ENCODE measurements at places on chromosomes 7 and 10. TPM values are rescaled to one million over a fixed set of nuclear protein-coding genes. Genes with fewer than 3 reads are reported as not detected.
A peak's percentile ranks its signal among the peaks of the same experiment; 100 is the strongest.

GRCh38 chr10:125273023-125273422 lies 112.7 kb upstream of the CTBP2 start:
- DNase-seq: no peak

DNA sequence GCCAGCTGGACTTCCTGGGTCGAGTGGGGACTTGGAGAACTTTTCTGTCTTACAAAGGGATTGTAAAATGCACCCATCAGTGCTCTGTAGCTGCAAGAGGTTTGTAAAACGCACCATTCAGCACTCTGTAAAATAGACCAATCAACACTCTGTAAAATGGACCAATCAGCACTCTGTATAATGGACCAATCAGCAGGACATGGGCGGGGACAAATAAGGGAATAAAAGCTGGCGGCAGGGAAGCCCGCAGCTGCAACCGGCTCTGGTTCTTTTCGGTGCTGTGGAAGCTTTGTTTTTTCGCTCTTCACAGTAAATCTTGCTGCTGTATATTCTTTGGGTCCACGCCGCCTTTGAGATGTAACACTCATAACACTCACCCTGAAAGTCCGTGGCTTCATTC lies 151.9 kb downstream of the GALNT17 start:
- DNase-seq: no peak

DNA sequence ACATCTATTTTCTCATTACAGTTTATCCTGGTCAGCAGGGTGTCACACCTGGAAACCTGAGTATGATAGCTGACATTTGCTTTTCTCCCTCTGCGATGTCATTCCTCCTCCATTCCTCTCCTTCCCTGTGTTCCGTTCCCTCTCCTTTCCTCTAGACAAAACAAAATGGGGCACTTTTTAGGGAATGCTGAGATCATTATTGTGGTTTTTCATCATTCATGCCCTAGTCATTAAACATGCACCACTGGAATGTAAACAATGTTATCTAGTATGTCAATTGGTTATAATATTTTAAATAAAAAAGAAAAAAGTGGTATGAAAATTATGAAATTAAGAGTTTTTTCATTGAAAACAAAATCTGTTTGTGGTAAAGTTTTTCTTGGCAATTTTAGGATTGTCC lies 132.6 kb downstream of the MAPK8 start:
- DNase-seq: peak; percentile 79

- DNase-seq: no peak
Measured at GRCh38 chr10:16745061-16745460, 72.2 kb downstream of the RSU1 start.

- DNase-seq: no peak
Measured at GRCh38 chr7:108282427-108282996, 152.4 kb upstream of the LAMB4 start.

The CAMK1D gene
- 0.13 TPM for total RNA-seq

DNA sequence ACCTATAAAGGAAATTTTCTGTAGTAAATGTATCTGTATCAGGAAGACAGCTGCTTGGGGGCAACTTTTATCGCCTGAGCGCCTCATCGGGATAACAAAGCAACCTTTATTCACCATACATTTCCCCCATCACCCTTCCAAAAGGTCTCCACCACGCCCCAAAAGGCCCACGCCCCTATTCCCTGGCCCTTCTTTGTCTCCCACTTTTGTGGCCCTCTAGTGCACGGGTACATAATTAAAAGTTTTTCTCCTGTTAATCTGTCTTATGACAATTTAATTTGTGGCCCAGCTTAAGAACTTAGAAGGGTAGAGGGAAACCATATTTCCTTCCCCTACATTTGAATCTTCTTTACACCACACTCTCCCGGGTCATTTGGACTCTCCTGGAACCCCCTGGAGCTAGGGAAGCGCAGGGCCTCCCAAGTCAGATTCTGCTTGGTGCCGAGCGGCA lies 625 bp downstream of the RP9 start:
- DNase-seq: no peak

DNA sequence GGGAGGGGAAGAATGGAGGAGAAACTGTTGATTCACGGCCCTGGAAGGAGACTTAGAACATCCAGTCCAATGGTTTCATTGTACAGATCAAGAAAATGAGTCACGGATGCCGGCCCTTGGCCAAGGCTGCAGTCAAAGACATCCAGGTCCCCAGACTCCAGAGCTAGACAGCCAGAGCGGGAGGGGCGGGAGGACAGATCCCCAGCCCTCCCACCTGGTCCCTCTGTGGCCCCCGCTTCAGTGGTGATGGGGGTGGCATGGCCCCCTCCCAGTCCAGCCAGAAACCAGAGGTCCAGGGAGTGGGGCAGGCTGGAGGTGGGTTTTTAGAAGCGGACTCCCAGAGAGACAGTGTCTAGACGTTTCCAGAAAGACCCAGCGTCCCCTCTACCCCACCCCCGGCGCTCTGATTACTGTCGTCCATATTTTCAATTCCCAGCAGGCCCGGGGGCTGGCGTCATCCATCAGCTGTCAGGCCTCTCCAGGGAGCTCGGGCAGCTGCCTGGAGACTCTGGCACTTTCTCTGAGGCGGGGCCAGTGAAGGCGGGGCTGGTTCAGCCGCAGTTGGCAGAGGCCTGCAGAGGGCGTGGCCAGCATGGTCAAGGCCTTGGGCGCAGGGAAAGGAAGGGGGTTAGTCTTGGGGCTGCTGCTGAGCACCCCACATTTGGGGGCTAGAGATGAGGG lies 8.0 kb upstream of the HSPB1 start:
- peak; percentile 98 for DNase-seq

DNA sequence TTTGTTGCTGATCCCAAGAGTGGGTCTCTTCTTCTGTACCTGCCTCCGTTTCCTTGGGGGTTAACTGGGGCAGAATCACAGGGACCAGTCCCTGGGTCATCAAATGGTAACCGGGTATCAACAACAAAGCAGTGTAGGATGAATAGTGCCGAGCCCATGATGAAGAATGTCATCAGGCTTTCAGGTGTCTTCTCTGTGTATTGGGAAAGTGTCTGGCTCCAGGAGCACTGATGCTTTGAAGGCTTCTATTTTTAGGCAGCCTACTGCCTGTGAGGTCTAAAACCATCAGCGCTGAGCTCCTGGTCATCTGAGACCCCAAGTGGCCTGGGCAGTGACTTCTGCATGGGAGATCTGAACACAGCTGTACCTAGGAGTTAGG lies 48.2 kb upstream of the SHH start:
- no peak for DNase-seq

The PCDH15 gene
- total RNA-seq: not detected

The KLF14 gene
- not detected for total RNA-seq

The FFAR4 gene
- total RNA-seq: not detected

DNA sequence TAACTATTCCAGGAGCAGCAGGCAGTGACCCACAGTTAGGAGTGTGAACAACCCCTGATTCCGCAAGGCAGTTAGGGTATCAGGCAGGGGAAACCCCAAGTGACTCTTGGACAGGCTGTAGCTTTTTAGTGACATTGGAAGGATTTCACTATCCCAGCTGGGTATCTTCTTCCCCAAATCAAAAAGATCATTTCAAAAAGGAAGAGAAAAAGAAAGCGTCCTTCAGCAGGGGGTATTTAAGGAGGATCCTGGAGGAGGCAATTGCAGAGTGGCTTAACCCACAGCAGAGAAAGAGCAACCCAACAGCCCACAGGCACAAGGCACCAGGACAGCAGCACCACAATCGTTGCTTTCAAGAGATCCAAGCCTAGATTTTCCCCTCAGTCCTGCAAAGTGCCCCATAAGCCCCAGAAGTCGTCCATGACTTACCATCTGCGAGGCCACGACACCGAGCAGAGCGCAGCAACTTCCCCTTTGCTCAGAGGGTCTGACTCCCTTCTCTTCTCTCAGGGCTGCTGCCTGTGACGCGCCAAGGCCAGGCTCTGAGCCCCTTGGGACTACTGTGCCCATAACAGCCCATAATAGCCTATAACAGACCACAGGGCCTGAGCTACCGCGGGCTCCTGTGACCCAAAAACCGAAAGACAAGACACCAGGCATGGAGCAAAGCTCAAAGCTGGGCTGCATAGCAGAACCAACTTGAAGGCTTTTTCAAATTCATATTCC lies 19.8 kb downstream of the PIK3AP1 start:
- DNase-seq: no peak

The NUTM2A gene
- 1.0 TPM for total RNA-seq

- DNase-seq: peak; percentile 72
Measured at GRCh38 chr10:111209692-111210091, 132.9 kb downstream of the ADRA2A start.

The CUZD1 gene
- 0.11 TPM for total RNA-seq

- no peak for DNase-seq
Measured at GRCh38 chr7:47622586-47622945, 40.7 kb upstream of the TNS3 start.

- peak; percentile 80 for DNase-seq
Measured at GRCh38 chr10:93993782-93994437, at the start of gene PLCE1. TSS of gene PLCE1 (plus strand) at chr10:93993931. CDS start at chr10:94031047, 37,116 bp downstream.

GRCh38 chr10:31648966-31649365 lies 279.7 kb downstream of the ARHGAP12 start:
- no peak for DNase-seq

GRCh38 chr7:12692479-12693259 lies 5.2 kb downstream of the ARL4A start:
- no peak for DNase-seq

- DNase-seq: peak; percentile 45
Measured at GRCh38 chr7:23685731-23686130, 5.7 kb downstream of the FAM221A start.

The HABP2 gene
- total RNA-seq: not detected

- no peak for DNase-seq
Measured at GRCh38 chr10:116049158-116049973, 223.6 kb downstream of the GFRA1 start.

GRCh38 chr10:117543225-117544003 lies 868 bp downstream of the EMX2 start:
- DNase-seq: peak; percentile 82

The CALML5 gene
- total RNA-seq: not detected

GRCh38 chr10:95655571-95656290 lies 780 bp downstream of the ALDH18A1 start:
- DNase-seq: peak; percentile 50

The SH2B2 gene
- 7.1 TPM for total RNA-seq

- DNase-seq: no peak
Measured at GRCh38 chr10:132297526-132297925, 10.2 kb downstream of the STK32C start.

The PTN gene
- 8.3 TPM for total RNA-seq

- DNase-seq: peak; percentile 66
Measured at GRCh38 chr10:72697716-72698115, 5.8 kb downstream of the MCU start.

The CFAP46 gene
- total RNA-seq: 0.22 TPM

DNA sequence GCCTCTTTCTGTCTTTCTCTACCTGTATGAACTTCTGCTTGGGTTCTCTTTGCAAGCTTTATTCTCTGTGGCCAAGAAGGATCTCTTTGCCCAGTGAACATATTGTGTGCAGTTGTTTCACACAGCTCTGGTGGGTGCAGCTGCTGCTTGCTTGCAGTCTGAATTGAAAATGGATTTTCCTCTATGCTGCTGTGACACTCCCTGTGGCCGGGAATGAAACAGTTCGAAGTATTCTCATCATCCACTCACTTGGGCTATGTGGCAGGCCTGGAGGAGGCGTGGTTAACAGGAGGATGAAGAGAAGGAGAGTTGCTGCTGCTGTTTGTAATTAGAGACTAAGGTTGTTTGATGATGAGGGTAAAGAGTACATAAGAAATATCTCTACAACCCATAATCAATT lies 28.4 kb upstream of the ITGA8 start:
- DNase-seq: no peak

The GIMAP7 gene
- not detected for total RNA-seq

DNA sequence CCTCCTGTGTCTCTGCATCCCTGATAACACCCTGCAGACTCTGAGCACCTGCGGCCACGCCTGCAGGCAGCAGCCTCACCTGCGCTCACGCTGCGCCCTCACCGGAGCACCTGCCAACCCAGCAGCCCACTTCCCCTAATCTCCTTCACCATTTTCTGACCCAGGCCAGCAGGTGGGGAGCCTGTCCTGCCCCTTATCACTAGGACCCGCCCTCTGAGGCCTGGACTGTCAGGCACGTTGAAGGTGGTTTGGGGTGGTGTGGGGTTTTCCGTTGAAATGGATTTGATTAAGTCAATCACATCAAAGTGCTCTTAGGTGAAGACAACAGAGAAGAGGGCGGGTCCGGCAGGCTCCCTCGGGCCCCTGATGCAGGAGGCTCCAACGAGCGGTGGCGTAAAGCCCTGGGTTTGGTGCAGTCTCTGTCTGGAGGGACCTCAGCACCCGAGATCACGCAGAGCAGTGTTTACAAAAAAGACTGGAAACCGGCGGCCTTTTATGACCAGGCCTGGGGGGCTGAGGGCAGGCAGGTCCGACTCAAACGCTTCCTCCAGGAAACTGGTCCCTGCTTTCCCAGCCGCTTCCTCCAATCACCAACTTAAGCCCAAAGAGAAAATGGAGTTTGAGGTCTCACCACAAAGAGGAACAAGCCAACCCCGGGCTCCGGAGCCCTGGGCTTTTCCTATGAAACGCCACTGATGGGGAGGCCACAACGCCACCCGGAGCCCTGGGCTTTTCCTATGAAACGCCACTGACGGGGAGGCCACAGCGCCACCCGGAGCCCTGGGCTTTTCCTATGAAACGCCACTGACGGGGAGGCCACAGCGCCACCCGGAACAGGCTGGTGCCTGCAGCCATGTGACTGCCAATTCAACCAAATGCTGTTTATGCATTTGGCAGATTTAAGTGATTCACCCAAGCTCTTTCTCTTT lies 45.5 kb downstream of the DPYSL4 start:
- DNase-seq: no peak

DNA sequence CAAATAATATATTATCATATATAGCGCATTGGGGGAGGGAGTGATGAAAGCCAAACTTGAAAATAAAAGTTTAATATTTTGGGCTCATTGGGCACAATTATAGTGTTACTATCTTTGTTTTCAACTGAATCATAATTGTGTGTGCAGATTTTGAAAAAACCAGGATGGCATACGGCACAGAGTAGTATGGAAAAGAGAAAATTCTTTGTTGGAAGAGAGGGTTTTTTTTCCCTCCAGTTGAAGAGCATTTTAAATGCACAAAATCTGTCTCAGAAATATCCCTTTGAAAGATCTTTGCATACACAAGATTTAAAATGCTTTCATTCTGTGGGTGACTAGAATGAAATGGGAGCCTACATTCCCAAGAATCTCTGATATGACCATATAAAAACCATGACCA lies 269.6 kb downstream of the EXOC4 start:
- no peak for DNase-seq

The FAM241B gene
- not detected for total RNA-seq

- no peak for DNase-seq
Measured at GRCh38 chr7:106283501-106283830, 1.3 kb downstream of the NAMPT start.

GRCh38 chr10:8912108-8912507 lies 857.6 kb downstream of the GATA3 start:
- no peak for DNase-seq

The GHRHR gene
- total RNA-seq: not detected

Data from GM23248 (cell line).